ENCODE measurements at places on chromosomes 7 and 10.

- no peak for DNase-seq
Observed at GRCh38 chr7:108020585-108020984, 17.6 kb upstream of the LAMB1 start.

DNA sequence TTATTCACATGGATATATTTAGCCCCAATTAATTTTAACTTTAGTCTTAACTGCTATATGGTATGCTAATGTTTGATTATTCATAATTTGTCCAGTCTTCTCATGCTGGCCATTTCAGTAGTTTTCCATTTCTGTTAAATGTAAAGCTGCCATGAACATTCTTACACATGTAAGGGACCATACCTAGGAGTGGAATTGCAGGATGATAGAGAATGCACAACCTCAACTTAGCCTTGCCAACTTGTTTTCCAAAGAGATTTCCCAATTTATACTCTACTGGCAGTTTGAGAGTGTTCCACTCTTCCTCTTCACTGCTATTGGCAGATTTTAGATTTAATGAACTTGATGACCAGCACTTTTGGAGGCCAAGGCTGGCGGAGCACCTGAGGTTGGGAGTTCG, 68.2 kb downstream of the FANK1 start:
- no peak for DNase-seq

DNA sequence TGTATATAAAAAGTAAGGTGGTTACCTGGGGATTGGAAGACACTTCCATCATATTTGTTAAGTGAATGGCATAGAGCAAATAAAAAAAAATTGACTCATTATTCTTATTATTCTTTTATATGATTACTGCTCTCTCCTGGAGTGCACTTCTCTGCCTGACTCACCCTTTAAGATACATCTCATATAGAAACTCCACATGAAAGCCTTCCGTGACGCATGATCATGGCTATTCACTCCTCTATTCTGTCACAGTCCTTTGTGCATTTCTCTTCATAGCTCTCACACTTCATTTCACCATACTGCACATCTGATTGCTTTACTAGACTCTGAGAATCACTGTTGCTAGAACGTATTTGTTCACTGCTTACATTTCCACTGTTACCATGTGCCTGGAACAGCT, 597.3 kb downstream of the CNTNAP2 start:
- DNase-seq = no peak

DNA sequence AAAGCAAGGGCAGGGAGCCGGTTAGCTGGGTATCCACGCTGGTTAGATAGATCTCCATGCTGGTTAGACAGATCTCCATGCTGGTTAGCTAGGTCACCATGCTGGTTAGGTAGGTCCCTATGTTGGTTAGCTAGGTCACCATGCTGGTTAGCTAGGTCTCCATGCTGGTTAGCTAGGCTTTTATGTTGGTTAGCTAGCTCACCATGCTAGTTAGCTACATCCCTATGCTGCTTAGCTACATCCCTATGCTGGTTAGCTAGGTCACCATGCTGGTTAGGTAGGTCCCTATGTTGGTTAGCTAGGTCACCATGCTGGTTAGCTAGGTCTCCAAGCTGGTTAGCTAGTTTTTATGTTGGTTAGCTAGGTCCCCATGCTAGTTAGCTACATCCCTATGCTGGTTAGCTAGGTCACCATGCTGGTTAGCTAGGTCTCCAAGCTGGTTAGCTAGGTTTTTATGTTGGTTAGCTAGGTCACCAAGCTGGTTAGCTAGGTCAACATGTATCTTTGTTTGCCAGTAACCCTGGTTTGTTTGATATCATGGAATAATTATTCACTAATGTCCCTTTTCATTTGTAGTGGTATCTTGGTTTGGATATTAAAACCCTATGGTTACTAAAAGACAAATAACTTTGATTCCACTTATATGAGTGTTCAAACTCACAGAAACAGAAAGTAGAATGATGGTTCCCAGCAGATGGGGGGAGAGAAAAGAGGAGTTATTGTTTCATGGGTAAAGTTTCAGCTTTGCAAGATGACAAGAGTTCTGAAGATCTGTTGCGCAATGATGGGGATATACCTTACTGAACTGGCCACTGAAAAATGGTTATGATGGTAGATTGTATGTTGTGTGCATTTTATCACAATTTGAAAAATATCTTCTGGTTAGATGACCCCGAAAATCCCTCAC, 136.2 kb downstream of the PRPF18 start:
- DNase-seq = no peak

GRCh38 chr10:132339276-132339675, 7.3 kb downstream of the LRRC27 start:
- no peak for DNase-seq

DNA sequence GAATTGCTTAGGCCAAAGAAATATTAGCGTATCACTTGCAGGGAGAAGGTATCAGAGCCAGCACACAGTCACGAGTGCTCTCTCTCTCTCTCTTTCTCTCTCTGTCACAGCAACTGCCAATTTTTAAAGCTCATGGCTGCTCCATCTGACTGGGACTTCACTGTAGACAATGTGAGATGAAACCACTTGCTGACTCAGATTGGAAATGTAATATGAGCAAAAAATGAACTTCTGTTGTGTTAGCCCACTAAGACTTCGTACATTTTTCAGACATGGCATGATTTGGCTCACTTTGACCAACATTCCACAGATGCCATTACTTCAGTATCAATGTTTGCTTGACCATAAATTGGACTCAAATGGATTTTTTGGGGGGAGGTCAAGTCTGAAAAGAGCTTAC, 68.1 kb downstream of the DGKB start:
- DNase-seq = no peak

- DNase-seq = peak; percentile 20
Observed at GRCh38 chr7:90119178-90119971, 34.9 kb upstream of the STEAP1 start.

DNA sequence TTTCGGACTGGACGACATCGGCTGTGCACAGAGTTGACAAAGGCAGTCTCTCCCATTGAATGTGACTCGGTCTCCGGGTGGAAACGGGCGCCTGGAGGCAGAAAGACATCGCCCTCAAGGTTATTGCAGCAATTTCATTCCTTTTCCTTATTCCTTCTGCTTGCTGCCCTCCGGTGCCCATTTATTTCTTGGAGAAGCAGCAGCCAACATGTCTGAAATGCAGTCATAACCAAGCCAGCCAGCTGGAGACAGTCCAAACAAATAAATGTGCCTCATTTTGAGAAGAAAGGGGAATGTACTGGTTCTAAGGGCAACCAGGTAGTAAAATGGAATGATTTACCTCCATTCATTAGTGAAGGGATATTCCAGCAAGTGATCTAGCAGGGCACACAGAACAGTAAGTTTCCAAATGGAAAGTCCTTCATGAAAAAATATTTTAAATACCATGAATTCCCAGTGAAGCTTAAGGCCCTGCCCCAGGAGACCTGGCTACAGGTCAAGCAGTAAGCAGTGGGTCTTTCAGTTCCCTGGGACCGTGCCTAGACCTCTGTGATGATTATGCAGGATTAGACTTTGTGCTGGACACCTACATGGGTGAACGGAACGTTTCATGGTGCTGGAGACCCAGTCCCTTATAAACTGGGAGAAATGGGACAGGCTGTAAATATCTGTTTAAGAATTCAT, 86.6 kb downstream of the ABLIM1 start:
- no peak for DNase-seq

- no peak for DNase-seq
Observed at GRCh38 chr7:158847451-158847866, 8.9 kb upstream of the DYNC2I1 start.

- no peak for DNase-seq
Observed at GRCh38 chr7:41217306-41217705, 485.6 kb downstream of the INHBA start.

DNA sequence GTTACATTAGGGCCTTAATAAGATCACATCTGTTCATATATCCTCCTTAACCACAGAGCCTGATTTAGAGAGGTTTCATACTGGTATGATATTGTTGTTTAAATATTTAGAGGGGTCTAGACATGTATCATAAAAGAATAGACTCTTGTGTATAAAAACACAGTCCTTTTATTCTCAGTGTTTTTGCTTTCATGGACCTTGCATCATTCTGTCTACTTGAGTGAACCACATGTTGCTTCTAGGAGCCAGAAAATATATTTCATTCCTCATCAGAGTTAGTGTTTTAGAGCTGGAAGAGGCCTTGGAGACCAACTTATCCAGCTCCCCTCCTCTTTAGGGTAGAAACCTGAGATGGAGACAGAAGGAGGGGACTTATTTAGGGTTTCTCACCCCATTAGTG, 312.8 kb downstream of the LRMDA start:
- no peak for DNase-seq

- DNase-seq = no peak
Observed at GRCh38 chr10:77079592-77080300, 557.9 kb downstream of the KCNMA1 start.

DNA sequence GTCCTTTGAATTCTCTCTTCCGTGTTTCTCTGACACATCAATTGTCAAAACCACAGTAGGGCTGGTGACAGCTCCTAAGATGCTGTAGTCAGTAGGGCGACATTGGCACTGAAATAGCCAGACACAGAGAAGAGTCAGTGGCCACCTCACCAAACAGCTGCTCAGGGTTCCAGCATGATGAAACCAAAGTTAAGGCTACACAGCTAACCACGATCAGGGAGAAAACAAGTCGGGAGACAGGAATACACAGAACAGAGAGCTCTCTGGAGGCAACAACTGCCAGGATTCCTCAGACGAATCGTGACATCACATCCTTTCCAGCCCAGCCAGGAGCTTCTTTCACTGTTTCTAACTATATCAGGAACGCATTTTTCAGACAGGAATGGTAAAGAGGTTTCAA, 922.2 kb downstream of the SORCS1 start:
- no peak for DNase-seq

GRCh38 chr10:67789769-67790168, 48.2 kb downstream of the DNAJC12 start:
- no peak for DNase-seq

- no peak for DNase-seq
Observed at GRCh38 chr10:78982726-78983125, 86.0 kb upstream of the ZMIZ1 start.

GRCh38 chr7:1533547-1534329, 3.2 kb downstream of the MAFK start:
- DNase-seq = no peak

GRCh38 chr7:134662871-134663205, 16.2 kb downstream of the BPGM start:
- DNase-seq = no peak

- no peak for DNase-seq
Observed at GRCh38 chr7:73567140-73567539, 9.7 kb upstream of the BCL7B start.

DNA sequence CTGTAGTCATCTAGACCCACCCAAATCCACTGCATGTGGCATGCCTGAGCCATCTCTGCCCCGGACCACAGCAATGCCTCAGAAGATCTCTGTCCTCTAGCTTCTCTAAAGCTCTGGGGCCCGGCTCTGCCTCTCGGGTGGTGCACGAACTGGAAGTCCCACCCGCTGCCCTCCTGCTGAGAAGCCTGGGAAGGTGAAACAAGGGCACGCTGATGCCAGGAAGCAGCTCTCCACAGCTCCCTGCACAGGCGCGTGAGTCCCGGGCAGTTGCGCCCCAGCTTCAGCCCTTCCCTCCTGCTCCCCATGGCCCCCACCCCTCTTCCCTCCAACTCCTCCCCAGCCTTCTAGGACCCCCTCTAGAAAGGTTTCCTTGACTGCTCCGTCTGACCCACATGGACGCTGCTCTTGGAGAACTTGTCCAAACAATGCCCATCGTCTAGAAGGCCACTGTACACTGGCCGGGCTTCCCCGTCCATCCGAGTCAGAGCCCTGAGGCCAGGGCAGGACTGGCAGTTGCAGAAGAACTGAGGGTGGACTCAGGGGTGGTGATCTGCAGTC, 12.8 kb downstream of the KCNH2 start:
- DNase-seq = no peak

GRCh38 chr7:128954150-128954549, 16.4 kb downstream of the IRF5 start:
- no peak for DNase-seq

DNA sequence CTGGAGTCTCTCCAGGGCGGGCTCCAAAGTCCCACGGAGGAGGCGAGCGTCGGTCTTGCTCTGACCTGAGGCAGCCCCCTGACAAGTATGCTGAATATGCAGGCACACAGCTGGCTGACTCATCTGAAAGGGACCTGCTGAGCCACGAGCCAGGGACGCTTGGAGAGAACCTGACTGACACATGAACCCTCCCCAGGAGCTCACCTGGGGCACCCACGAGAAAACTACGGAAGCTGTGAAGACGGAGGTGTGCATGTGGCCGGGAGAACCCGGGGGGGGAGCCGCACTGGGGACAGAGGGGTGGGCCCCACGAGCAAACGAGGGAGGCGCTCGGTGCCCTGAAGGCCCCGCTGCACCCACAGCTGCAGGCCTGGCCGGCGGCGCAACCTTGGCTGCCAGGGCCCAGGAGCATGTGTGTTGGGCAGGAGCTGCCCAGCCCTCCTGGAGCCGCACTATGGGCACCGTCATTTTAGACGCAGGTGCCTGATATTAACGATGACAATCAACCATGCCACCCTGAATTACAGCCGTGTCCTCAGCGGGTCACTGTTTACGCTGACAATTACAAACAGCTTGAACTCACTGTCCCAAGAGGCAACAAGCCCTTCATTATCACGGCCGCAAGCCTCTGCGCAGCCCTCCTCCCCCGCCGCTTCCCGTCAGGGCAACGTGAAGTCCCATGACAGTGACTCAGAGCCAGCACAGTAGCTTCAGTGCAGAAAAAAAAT, 64.7 kb downstream of the DIP2C start:
- no peak for DNase-seq

DNA sequence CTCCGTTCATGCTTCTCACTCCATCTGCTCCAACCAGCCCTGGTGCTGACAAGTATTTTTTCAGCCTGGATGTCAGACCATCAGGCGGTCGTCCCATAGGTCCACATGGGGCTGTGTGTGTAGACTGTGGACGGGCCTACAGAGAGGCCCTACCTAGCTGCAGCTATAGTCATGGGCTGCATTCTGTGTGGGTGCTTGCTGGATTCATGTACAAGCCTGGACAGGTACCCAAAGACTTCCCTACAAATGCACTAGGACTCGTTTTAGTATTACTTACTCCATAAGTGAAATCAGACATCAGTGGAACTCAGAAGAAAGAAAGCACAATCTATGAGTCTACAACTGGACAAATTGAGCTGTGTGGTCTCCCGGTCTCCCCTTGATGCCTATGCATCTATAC, 146.8 kb downstream of the PKD1L1 start:
- DNase-seq = no peak

- DNase-seq = peak; percentile 12
Observed at GRCh38 chr10:97828721-97829120, 20.9 kb upstream of the GOLGA7B start.

DNA sequence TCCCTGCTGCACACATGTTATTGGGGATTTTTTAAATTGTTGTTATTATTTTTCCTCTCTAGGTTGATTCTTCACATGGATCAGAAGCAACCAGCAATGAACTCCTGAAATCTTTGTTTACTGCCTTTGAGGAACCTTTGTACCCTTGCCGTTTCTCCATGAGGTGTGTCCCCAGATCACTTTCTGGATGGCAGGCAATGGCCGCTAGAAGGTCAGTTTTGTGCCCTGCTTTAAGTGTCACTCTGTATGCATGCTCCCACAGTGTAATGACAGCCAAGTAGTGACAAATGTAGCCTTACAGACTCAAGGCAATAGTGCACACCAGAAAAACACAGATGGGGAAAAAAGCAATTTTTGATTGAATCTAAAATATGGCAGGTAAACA, 47.7 kb upstream of the NRP1 start:
- no peak for DNase-seq
